ENCODE measurements at places on chromosomes 12 and 14.

- DNase-seq, result no peak
These were observed 78.7 kb downstream of the PPM1A start for GRCh38 chr14:60327447-60328331.

DNA sequence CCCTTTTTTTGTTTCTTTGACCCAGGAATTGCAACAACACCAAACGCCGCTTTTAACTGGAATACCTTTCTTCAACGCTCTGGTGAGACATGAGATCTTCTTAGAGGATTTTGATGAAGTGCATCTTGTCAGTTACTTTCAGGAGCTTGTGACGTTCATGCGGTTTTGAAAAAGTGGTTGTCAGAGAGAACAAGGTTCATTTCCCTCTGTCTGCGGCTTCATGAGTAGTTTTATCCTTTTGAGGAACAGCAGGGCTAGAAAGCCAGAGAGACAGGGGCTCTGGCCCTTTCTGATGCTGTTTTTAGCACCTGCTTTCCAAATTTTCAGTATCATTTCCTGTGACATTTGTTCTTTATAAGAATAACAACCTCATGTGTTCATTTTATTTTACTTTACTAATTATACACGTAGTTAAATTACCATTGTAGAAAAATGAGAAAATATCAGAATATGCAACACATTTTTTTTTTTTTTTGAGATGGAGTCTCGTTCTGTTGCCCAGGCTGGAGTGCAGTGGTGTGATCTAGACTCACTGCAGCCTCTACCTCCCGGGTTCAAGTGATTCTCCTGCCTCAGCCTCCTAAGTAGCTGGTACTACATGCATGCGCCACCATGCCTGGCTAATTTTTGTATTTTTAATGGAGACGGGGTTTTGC, 61.8 kb downstream of the GLT1D1 start:
- no peak for DNase-seq

DNA sequence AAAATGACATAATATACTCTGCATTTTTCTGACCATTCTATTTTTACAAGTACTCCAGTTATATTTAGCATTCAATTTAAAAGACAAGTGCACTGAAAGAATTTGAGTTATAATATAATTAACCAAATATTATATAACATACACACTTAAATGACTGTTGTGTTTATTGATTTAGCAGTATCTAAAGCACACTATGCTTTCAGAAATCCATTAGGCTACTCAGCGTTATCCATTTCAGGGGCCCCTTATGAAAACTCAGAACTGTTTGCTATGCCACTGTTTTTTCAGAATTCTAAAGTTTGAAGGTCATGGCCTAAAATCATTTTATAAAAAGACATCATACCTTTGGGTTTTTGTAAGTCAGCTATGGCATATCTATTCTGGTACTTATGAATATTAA, 57.1 kb downstream of the HECTD4 start:
- DNase-seq, result no peak

- no peak for DNase-seq
These were observed 1.6 kb downstream of the OR10AD1 start for GRCh38 chr12:48201516-48201915.

GRCh38 chr14:35229792-35230089, 62.4 kb upstream of the PSMA6 start:
- no peak for DNase-seq

GRCh38 chr14:20492486-20492885, 12.9 kb upstream of the RNASE10 start:
- no peak for DNase-seq

GRCh38 chr12:45518291-45519235, 210.9 kb upstream of the ARID2 start:
- no peak for DNase-seq

GRCh38 chr12:84166812-84167211, 745.8 kb downstream of the SLC6A15 start:
- DNase-seq, result no peak

DNA sequence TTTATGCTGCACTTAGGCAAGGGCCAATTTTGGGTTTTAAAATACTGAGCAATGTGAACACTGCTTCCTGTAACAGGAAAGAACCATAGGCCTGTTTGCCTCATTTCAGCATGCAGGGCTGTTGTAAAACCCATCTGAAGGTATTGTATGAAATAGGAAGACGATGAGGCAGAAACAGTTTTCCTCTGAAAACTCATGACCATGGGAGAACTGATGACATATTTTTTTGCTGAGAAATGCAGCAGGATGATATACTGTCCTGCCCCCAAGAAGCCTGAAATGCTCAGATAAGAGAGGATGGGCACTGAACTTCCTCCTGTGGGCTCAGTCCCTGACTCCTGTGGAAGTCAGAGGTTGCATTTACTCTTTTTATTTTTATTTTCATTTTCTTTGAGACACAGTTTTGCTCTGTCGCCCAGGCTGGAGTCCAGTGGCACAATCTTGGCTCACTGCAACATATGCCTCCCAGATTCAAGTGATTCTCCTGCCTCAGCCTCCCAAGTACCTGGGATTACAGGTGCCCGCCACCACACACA, 17.4 kb downstream of the PYGL start:
- no peak for DNase-seq

DNA sequence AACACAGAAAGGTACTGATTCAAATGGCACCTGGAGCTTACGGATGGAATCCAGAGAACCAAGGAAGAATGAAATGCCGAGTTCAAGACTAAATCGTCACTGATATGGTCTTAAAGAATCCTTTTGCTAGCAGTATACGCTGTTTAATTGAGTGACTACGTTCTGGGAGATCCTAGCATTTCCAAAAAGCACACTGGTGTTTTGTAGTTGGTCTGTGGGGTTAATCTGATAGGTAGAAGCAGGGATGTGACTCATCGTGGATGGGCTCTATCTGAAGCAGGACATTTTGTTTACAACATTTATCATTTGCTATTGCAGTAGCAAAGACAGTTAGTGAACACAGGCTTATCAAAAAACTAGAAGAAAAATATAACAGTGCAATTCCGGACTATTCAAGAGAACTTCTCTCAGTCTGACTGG, 169.2 kb upstream of the HMGA2 start:
- no peak for DNase-seq

DNA sequence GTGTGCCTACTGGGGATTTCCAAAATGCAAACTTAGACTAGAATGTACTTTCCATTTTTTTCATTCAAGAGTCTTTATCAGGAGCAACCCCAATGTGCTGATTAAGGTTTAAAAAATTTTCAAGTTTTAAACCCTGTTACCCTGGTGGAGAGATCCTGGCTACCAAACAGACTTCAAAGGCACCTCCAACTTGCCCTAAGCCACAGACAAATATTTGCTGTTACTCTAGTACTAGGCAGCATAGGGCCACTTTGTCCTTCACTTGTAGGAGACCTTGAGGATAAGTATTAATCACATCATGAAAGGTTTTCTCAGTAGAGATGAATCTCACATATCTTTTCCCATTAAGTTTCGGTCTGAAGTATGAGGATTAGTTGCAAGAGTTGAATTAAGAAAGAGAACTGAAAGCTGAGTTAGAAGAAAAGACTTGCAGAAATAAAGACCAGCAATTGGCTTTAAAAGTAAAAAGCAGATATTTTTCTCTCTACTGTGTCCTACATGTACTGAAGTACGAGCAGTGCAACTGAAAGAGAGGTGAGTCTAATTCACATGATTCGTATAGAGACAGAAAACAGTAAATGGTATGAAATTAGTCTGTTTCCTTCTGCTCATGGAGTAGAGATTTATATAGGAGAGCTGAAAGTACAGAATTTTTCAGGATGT, 28.3 kb downstream of the NTN4 start:
- DNase-seq, result no peak

- no peak for DNase-seq
These were observed 15.2 kb downstream of the STON2 start for GRCh38 chr14:81384900-81385299.

DNA sequence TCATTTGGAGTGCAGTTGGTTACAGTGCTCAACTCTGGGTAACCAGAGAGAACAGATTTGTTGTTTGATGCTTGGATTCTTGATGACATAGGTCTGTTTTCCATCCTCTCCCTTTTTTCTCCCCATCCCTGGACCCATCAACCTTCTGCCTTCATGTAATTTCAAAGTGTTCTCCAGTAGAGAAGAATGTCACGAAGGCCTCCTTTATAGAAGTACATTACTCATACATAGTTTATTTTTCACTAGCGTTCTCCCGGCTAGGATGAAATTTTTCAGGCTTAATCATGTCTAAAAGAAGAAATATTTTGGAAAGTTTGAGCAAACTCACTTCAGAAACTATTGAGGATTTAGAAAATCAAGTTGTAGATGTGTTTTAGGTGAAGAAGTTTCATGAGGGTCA, 20.9 kb upstream of the APPL2 start:
- peak; percentile 49 for DNase-seq
